Spleen (tissue), 13 donors: ENCODE measurements at places on chromosomes 16 and 17. TPM values are rescaled to one million over a fixed set of nuclear protein-coding genes. Genes with fewer than 3 reads are reported as not detected.

- no peaks in the 10 kb centered on the region for H3K36me3 ChIP-seq
- H3K4me3 ChIP-seq: no peak overlapping the region
- H3K27ac ChIP-seq: peak overlapping the region; percentile 81
- H3K27me3 ChIP-seq: peaks cover 6% of the 10 kb centered on the region
- DNase-seq: no peak
Measured at GRCh38 chr17:35892091-35893035, 12.2 kb upstream of the CCL5 start.

GRCh38 chr17:1473841-1474240 lies 17.8 kb upstream of the CRK start:
- no peak for DNase-seq
- H3K4me3 ChIP-seq: no peak overlapping the region
- peaks cover 78% of the 10 kb centered on the region for H3K4me1 ChIP-seq
- H3K36me3 ChIP-seq: peaks cover 85% of the 10 kb centered on the region

- no peak for DNase-seq
- no peak overlapping the region for H3K4me3 ChIP-seq
- H3K27me3 ChIP-seq: no peaks in the 10 kb centered on the region
- H3K4me1 ChIP-seq: no peaks in the 10 kb centered on the region
- no peaks in the 10 kb centered on the region for H3K36me3 ChIP-seq
- H3K27ac ChIP-seq: no peak overlapping the region
Measured at GRCh38 chr17:50501054-50501453, 7.2 kb upstream of the MYCBPAP start.

DNA sequence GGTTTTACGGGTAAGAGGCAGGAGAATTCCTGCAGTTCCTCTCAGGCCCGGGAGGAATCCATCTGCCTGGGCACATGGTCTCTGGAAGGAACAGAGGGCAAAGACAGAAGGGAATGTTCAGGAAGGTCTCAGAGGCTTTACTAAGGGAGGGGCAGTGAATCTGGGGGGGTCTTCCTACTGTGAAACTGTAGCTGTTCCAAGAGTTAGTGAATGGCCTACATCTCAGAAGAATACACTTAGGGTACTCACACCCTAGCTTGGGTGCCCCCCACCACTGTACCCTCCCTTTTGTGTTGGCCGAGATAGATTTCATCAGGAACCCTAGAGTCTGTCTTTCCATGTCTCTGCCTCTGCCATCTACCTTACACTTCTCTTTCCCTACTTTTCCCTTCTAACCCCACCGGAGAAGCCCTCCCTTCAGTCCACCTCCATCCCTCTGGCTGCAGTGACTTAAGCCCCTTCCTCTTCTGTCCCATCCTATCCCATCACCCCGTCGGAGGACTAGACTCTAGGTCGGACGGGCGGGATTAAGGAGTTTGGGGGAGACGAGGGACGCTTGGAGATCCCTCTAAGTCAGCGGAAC lies 316 bp downstream of the DLG4 start:
- H3K27me3 ChIP-seq: no peaks in the 10 kb centered on the region
- peak overlapping the region; percentile 95 for H3K4me3 ChIP-seq
- H3K36me3 ChIP-seq: peaks cover 26% of the 10 kb centered on the region
- peaks cover 71% of the 10 kb centered on the region for H3K4me1 ChIP-seq

- H3K27ac ChIP-seq: peak overlapping the region; percentile 99
- H3K27me3 ChIP-seq: no peaks in the 10 kb centered on the region
- peak overlapping the region; percentile 65 for H3K4me3 ChIP-seq
- H3K36me3 ChIP-seq: peaks cover 52% of the 10 kb centered on the region
- H3K4me1 ChIP-seq: peaks cover 53% of the 10 kb centered on the region
Measured at GRCh38 chr16:30066761-30067583, 1.4 kb downstream of the ALDOA start.

GRCh38 chr17:17309356-17309755 lies 6.2 kb downstream of the NT5M start:
- H3K27me3 ChIP-seq: no peaks in the 10 kb centered on the region
- H3K4me1 ChIP-seq: peaks cover 26% of the 10 kb centered on the region
- no peak overlapping the region for H3K4me3 ChIP-seq
- DNase-seq: no peak
- H3K36me3 ChIP-seq: no peaks in the 10 kb centered on the region

DNA sequence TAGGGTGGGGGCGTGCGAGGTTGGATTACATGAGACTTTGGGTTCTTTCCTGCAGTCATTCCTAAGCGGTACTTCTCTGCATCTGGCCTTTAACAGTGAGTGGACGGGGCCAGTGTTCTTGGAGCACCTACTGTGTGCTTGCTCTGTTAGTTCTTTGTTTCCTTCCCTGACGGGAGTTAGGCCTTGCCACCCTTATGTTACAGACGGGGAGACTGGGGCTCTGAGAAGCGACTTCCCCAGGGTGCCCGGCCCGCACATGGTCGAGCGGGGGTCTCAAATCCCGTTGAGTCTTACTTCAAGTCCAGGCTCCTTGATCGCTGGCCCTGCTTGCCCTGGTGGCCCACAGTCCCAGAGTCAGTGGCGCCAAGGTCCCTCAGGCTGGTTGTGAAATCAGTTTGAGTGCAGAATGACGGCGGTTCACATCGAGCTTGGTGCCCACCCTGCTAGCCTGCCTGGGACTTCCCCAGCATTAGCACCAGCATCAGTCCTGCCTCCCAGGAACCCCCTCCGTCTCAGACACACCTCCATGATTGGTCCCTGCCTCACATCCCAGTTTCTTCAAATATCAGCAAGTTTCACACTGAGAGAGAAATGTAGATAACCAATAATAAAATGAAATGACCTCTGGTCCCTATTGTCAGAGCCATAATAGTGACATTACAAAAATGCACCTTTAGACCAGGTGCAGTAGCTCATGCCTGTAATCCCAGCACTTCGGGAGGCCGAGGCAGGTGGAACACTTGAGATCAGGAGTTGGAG lies 128.0 kb downstream of the CMIP start:
- H3K27ac ChIP-seq: no peak overlapping the region
- no peak for DNase-seq
- no peaks in the 10 kb centered on the region for H3K27me3 ChIP-seq
- H3K4me1 ChIP-seq: peaks cover 34% of the 10 kb centered on the region

DNA sequence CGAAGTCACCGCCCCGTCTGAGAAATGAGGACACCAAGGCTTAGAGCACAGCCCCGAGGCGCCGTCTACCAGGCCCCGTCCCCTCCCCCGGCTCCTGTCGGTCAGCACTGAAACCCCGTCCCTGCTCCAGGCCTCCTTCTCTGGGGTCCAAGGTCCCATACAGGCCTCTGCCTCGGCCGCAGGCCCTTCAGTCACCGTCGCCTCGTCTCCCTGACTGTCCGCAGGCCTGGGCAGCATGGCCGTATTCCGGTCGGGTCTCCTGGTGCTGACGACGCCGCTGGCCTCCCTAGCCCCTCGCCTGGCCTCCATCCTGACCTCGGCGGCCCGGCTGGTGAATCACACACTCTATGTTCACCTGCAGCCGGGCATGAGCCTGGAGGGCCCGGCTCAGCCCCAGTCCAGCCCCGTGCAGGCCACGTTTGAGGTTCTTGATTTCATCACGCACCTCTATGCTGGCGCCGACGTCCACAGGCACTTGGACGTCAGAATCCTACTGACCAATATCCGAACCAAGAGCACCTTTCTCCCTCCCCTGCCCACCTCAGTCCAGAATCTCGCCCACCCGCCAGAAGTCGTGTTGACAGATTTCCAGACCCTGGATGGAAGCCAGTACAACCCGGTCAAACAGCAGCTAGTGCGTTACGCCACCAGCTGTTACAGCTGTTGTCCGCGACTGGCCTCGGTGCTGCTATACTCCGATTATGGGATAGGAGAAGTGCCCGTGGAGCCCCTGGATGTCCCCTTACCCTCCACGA lies 617 bp downstream of the COASY start:
- peaks cover 18% of the 10 kb centered on the region for H3K36me3 ChIP-seq
- H3K4me3 ChIP-seq: peak overlapping the region; percentile 99
- peak overlapping the region; percentile 87 for H3K27ac ChIP-seq
- H3K27me3 ChIP-seq: no peaks in the 10 kb centered on the region
- DNase-seq: peak; percentile 90

DNA sequence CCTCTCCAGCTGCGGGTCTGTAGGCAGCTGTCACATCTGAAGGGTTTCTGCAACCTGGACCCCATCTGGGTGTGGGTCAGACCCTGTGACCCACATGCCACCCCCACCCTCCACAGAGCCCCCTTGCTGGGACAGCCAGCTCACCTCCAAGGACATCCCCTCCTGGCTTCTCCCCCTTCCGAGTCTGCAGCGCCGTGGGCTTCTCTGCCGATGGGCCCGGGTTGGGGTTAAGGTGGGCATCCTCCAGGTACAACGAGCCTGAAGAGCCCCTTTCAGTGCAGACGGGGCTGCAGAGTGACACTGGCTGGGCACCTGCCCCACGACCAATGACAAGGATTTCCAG lies 28.9 kb downstream of the OR1D5 start:
- no peaks in the 10 kb centered on the region for H3K36me3 ChIP-seq
- no peaks in the 10 kb centered on the region for H3K4me1 ChIP-seq
- H3K4me3 ChIP-seq: no peak overlapping the region
- DNase-seq: peak; percentile 63
- no peak overlapping the region for H3K27ac ChIP-seq
- no peaks in the 10 kb centered on the region for H3K27me3 ChIP-seq

DNA sequence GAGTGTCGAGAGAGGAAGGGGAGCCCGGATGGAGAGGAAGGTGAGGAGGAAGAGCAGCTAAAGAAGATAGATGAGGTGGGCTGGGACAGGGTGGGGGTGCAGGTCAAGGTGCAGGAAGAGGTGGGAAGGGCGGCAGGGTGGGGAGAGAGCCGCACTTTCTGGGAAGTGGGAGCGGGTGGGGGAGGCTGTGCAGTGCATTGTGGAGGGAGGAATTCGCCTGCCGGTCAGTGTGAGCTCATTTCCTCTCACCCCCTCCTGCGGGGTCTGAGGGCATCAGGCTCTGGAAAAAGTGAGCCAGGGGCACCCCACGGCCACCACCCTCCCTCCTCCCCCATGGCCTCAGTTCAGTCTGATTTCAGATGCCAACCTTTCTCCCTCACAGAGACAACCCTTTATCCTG lies 2.5 kb upstream of the ARHGAP23 start:
- H3K36me3 ChIP-seq: no peaks in the 10 kb centered on the region
- no peak overlapping the region for H3K4me3 ChIP-seq
- H3K4me1 ChIP-seq: peaks cover 25% of the 10 kb centered on the region
- H3K27me3 ChIP-seq: no peaks in the 10 kb centered on the region
- peak overlapping the region; percentile 85 for H3K27ac ChIP-seq

DNA sequence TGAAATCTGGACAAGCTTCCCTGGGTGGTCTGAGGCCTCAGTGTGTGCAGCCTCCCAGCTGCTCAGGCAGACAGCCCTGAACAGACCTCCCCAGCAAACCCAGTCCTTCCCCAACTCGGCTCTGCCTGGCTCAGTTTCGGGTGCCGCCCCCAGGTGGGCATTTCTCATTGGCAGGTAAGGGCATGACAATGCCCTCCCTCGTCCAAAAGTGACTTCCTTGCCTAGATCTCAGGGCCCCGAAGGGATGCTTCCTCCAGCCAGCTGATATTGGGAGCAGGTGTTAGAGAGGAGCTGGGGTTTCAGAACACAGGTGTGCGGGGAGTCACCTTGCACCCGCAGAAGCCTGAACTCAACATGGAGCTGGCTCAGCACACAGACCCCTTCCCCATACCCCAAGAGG lies 3.8 kb upstream of the PPL start:
- DNase-seq: no peak
- H3K4me3 ChIP-seq: no peak overlapping the region
- H3K27ac ChIP-seq: no peak overlapping the region
- H3K36me3 ChIP-seq: no peaks in the 10 kb centered on the region
- H3K27me3 ChIP-seq: peaks cover 57% of the 10 kb centered on the region
- H3K4me1 ChIP-seq: peaks cover 8% of the 10 kb centered on the region

- H3K4me1 ChIP-seq: no peaks in the 10 kb centered on the region
Measured at GRCh38 chr16:85017633-85018032, 6.3 kb upstream of the ZDHHC7 start.

- no peak for DNase-seq
- H3K27me3 ChIP-seq: peaks cover 62% of the 10 kb centered on the region
- no peaks in the 10 kb centered on the region for H3K4me1 ChIP-seq
- no peaks in the 10 kb centered on the region for H3K36me3 ChIP-seq
- H3K4me3 ChIP-seq: no peak overlapping the region
Measured at GRCh38 chr16:50879873-50880695, 138.2 kb downstream of the CYLD start.

DNA sequence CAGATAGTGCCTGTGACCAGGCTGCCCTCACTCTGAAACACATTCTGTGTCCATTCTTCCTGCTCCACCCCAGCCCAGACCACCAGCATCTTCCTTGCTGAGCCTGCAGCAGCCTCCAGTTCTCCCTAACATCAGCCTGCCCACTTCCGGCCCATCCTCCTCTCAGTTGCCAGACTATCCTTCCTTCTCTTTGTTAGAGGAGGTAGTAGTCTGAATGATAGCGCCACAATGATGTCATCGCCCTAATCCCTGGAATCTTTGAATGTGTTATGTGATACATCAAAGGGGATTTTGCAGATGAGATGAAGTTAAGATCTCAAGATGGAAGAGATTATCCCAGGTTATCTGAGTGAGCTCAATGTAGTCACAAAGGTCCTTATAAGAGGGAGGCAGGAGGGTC lies 3.2 kb upstream of the ZDHHC1 start:
- DNase-seq: no peak
- H3K27ac ChIP-seq: no peak overlapping the region
- peaks cover 6% of the 10 kb centered on the region for H3K4me1 ChIP-seq
- no peaks in the 10 kb centered on the region for H3K36me3 ChIP-seq

DNA sequence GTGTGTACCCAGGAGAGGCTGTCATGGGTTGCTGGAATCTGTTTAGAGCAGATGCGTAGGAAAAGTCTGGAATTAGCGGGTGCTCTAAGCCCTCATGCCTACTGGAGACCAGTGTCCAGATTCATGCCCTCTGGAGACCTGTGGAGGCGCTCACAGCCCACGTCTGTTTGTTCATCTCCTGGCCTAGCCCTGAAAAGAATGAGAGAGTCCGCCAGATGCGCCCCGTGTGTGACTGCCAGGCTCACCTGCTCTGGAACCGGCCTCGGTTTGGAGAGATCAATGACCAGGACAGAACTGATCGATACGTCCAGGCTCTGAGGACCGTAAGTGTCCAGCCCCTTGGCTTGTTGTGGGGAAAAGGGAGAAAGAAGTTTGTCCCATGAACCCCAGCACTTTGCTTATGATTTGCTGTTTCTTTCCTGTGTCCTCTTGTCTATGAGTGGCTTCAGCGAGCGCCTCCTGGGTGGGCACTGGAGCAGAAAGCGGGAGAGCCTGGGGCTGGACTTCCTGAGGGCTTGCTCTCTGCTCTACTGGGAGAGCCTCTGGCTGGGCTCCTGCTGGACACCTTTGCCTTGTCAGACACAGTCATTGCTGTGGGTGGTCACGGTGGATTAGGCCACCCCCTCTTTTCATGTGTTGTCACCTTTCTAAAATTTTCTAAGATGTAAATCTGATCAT lies 35.3 kb downstream of the PRMT7 start:
- H3K27me3 ChIP-seq: no peaks in the 10 kb centered on the region
- H3K4me3 ChIP-seq: no peak overlapping the region
- no peak for DNase-seq
- H3K27ac ChIP-seq: no peak overlapping the region

The SULT1A1 gene
- polyA plus RNA-seq: 49.0 TPM

The MARVELD3 gene
- polyA plus RNA-seq: 0.06 TPM

The C16orf46 gene
- 0.24 TPM for polyA plus RNA-seq

The TP53TG3F gene
- 0.06 TPM for polyA plus RNA-seq

The CD300E gene
- polyA plus RNA-seq: 0.99 TPM

The GRAPL gene
- polyA plus RNA-seq: 54.5 TPM

The KRTAP9-6 gene
- not detected for polyA plus RNA-seq

The TOX3 gene
- polyA plus RNA-seq: not detected

The OMG gene
- polyA plus RNA-seq: 0.41 TPM

The PIP4K2B gene
- 11.4 TPM for polyA plus RNA-seq
